ENCODE measurements at places on chromosomes 7 and 10.

DNA sequence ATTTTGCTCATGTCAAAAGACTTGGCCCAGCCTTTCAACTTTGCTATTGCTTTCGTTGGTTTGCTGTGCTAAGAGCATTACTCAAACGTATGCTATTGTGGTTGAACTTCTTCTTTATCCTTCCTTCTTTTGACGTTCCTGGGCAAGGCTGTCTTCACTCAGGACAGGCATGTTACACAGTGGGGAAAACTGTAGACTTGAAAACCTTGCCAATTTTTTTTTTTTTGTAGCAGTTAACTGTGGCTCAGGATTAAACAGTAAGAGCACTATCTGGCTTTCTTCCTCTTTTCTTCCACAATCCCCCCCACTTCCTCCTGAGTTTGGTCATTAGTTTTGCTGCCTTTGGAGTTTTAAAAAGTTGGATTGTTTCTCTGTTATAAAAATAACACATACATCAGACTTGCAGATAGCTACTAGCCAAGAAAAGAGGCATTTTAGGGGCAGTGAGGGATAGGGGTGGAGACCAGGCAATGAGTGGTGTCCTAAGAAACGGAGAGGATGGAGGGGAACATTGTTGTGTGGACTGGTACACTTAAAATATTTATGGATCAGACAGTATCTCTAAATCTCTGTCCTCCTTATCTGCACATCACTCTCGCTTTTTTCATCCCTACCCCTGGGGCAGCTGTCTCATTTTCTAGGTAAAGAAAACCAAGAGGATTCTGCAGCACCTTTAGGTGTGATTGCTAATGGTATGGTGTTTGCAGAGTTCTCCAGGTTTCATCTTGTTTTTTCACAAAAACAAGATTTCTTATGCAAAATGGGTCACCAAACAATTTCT is 181.7 kb downstream of the LRMDA start:
- H3K4me3 ChIP-seq = no peak overlapping the region
- H3K27me3 ChIP-seq = no peaks in the 10 kb centered on the region
- no peaks in the 10 kb centered on the region for H3K4me1 ChIP-seq
- H3K27ac ChIP-seq = no peak overlapping the region
- no peak for DNase-seq

DNA sequence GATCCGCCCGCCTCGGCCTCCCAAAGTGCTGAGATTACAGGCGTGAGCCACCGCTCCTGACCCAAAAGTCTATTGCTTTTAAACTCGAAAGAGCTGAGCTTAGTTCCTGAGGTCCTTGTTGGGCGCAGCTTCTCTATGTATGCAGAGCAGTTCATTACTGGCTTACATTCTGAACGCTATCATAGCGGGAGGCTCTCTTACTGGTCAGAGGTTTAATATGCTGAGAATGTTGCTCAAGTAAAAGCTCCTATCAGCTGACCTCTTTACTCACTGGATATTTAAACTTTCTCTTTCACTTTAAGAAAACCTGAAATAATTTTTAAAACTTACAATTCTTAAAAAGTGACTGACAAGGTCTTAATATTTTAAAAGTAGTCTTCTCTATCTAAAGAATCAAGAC is 160.8 kb upstream of the WNT16 start:
- no peak overlapping the region for H3K27ac ChIP-seq
- no peaks in the 10 kb centered on the region for H3K4me1 ChIP-seq
- H3K36me3 ChIP-seq = no peaks in the 10 kb centered on the region
- no peaks in the 10 kb centered on the region for H3K27me3 ChIP-seq

DNA sequence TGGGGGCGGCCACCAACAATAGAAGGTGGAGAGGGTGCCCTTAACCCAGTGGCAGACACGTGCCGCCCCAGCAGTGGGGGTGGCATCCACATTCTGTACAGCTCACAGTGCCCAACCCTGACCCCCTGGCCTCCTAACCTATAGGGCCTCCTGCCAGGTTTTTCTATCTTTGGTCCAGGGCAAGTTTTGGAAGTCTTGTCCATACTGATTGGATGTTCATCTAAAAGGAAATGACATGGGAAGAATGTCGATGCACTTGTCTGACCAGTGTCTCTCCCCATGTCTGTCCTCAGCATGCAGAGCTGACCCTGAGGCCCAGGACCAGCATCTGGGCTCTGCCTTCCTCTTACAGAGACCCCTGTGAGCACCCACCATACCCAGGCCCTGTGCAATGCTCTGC is 32.3 kb upstream of the ANTXRL start:
- no peak overlapping the region for H3K4me3 ChIP-seq
- H3K4me1 ChIP-seq = no peaks in the 10 kb centered on the region
- no peak for DNase-seq
- no peak overlapping the region for H3K27ac ChIP-seq

GRCh38 chr10:66828957-66829356 is 96.9 kb upstream of the LRRTM3 start:
- no peaks in the 10 kb centered on the region for H3K27me3 ChIP-seq
- no peaks in the 10 kb centered on the region for H3K36me3 ChIP-seq
- H3K4me1 ChIP-seq = no peaks in the 10 kb centered on the region
- DNase-seq = no peak

DNA sequence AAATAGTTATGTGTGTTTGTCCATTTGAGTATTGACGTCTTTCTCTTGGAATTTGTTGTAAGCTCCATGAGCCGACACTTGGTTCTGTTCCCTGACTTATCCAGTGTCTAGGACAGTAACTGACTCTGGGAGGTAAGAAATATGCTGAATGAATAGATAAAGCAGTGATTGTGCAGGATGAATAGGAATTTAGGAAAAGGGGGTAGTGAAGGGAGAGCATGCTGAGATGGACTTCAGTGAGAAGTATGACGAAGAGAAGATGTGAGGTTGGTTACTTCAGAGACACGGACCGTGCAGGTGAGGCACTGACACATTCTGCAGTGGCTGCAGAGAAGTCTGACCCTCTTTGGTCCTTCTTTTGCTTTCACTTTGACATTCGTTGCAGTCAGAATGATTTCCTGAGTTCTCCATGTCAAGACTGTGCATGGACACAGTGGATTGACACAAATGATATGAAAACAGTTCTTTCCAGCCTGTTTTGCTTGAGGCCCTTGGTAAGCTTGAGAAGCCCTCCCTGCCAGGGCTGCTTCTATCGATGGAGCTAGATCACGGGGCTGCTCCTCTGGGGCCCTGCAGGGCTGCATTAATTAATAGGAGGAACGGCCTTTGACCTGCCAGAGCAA is 261.5 kb upstream of the SORCS1 start:
- H3K4me3 ChIP-seq = no peak overlapping the region
- no peak for DNase-seq
- no peaks in the 10 kb centered on the region for H3K36me3 ChIP-seq
- no peaks in the 10 kb centered on the region for H3K27me3 ChIP-seq
- H3K4me1 ChIP-seq = no peaks in the 10 kb centered on the region

- no peak overlapping the region for H3K4me3 ChIP-seq
- no peaks in the 10 kb centered on the region for H3K36me3 ChIP-seq
- DNase-seq = no peak
- H3K27ac ChIP-seq = no peak overlapping the region
These were observed 143.2 kb downstream of the RNLS start for GRCh38 chr10:88439932-88440331.

DNA sequence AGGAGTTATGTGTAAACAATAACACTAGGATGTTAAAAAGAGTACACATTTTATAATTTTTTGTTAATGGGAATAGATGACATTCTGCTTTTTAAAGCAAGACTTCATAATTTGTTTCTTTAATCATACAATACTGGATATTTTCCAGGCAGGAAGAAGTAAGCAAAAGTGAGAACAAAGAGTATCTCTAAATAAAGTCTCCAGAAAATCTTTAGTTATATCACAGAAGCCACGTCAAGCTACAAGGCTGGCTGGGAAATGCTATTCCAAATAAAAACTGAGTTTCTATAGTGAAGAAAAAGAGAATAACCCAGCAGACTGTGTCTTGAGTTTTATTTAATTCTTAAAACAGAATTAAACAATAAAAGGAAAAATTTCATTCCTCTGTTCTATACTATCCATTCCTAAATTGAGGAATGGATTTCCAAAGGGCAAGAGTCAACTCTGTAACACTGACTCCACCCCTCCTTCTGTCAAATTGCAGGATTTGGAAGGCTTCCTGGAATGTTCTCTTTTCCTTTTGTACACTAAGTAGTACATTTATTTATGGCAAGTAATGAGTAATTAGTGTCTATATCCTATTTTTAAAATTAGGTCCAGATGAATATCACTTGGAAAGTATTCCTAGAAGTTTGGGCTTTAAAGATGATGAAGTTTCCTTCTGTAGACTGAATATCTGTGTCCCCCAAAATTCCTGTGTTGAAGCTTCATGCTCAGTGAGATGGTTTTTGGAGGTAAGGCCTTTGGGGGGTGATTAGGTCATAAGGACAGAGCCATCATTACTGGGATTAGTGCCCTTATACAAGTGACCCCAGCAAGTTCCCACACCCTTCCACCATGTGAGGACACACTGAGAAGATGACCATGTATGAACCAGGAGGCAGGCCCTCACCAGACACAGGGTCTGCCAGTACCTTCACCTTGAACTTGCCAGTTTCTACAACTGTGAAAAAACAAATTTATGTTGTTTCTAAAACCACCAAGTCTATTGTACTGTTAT is 290.9 kb downstream of the CRPPA start:
- no peak overlapping the region for H3K27ac ChIP-seq
- H3K4me3 ChIP-seq = no peak overlapping the region
- no peaks in the 10 kb centered on the region for H3K36me3 ChIP-seq
- H3K27me3 ChIP-seq = no peaks in the 10 kb centered on the region
- no peaks in the 10 kb centered on the region for H3K4me1 ChIP-seq
- DNase-seq = no peak

GRCh38 chr7:34070511-34071323 is 165.4 kb downstream of the BMPER start:
- H3K27me3 ChIP-seq = no peaks in the 10 kb centered on the region
- H3K27ac ChIP-seq = no peak overlapping the region
- no peaks in the 10 kb centered on the region for H3K4me1 ChIP-seq
- H3K4me3 ChIP-seq = no peak overlapping the region

DNA sequence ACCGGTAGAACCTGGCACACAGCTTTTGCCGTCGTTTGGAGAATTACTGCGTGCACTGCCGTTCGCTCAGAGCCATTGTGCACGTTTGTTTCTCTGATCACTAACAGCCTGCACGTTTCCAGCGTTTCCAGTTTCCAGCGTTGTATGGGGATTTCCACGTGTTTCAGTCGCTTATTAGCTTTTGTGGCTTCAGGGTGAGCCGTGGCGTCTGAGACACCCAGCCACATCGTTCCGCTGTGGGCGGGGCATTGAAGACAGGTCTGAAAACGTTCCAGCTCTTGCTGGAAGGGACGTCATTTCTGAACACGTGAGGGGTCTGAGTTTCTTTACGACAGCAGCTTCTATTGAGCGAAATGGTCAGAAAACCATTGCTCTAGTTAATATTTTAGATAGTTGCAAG is 164.8 kb downstream of the DNAJB6 start:
- H3K27me3 ChIP-seq = no peaks in the 10 kb centered on the region
- no peak overlapping the region for H3K27ac ChIP-seq
- no peak for DNase-seq
- H3K4me1 ChIP-seq = no peaks in the 10 kb centered on the region

DNA sequence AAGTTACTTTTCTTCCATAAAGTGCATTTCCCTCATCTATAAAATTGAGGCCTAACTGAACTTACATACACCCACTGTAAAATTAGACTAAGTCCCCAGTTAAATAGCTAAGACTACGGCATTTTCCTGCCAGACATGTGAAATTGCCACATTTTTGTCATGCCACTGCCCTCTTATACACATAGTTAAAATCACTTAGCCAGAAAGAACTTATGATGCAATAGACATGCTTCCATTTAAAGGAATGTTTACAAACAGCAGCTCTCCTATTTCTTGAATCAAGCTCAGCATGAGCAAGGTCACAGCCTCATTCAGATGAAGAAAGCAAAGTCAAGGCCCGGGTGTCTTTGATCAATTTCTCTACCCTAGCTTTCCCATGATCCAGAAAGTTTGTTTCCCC is 175.7 kb downstream of the LRRN3 start:
- no peaks in the 10 kb centered on the region for H3K27me3 ChIP-seq
- H3K4me3 ChIP-seq = no peak overlapping the region
- DNase-seq = no peak
- H3K36me3 ChIP-seq = no peaks in the 10 kb centered on the region

GRCh38 chr10:125772864-125773180 is 2.8 kb downstream of the MMP21 start:
- no peaks in the 10 kb centered on the region for H3K27me3 ChIP-seq
- H3K36me3 ChIP-seq = no peaks in the 10 kb centered on the region
- DNase-seq = no peak
- H3K4me3 ChIP-seq = no peak overlapping the region

DNA sequence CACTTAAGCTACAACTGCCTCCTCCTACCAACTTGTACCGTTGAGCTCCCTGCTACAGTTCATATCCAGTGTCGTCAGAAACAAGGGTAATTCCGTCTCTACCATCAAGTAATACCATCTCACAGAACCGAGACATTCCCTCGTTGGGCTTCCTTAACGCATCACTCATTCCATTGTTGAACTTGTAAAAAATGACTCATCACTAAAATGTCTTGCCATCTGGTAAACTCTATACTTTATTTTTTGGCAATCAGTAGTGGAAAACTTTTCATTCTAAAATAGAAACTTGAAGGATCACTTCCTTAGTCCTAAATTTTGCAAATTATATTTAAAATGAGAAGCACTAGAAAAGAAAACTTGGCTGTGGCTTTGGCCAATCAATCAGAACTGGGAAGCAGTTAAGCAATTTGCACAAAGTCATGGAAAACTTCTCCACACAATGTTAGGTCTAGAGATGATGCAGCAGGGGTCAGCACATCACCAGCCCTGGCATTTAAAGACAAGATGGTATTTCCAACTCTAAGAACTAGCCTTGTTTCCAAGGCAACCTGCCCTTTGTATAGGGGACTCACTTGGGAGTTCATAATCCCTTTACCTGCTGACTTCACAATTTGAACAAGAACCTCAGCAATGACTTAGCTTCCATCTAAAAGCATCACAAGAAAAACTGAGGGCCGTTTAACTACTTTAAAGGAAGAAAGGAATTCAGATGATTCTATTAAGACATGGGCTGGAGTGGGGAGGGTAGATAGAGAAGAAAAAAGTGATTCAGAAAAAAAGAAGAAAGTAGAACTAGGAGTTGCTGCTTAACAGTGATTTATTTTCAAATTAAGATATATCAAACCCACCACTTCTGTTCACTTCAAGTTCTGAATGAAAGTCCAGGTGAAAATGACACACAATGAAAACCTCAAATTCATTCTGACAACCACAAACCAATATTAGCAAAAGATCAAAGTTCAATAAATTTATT is 288.1 kb downstream of the PARD3 start:
- DNase-seq = no peak
- H3K27ac ChIP-seq = no peak overlapping the region
- H3K4me1 ChIP-seq = no peaks in the 10 kb centered on the region

- no peak for DNase-seq
- no peaks in the 10 kb centered on the region for H3K36me3 ChIP-seq
- no peak overlapping the region for H3K27ac ChIP-seq
- H3K4me1 ChIP-seq = peaks cover 24% of the 10 kb centered on the region
- H3K4me3 ChIP-seq = no peak overlapping the region
These were observed 229.9 kb downstream of the KIAA1217 start for GRCh38 chr10:24438800-24439199.

- H3K27ac ChIP-seq = peak overlapping the region; percentile 53
- no peaks in the 10 kb centered on the region for H3K36me3 ChIP-seq
- DNase-seq = peak; percentile 71
- no peaks in the 10 kb centered on the region for H3K4me1 ChIP-seq
- H3K27me3 ChIP-seq = no peaks in the 10 kb centered on the region
These were observed 67.0 kb upstream of the CFAP46 start for GRCh38 chr10:133009218-133009950.

Measured in right lobe of liver (tissue), 6 donors.